Hematopoietic multipotent progenitor cell (in vitro differentiated cells): ENCODE measurements at places on chromosomes 12 and 14.

- no peak for DNase-seq
Measured at GRCh38 chr12:45883187-45883586, 107.2 kb downstream of the SCAF11 start.

DNA sequence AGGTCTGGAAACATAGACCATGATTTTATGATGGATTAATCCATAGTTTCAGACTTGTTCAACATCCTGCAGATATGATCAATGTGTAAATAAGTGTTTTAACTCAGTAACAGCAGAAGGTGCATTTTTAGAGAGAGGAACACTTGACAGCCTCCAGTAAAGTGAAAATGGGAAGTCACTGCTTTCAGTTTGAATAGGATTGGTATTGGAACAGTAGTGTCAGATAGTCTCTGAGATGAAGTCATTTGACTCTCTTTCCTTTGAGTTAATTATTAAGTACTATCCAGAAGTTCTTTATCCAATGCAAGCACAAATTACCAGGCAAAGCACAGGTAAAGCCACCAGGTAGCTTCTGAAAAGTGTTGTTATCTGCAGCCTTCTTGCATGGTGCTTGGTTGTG, 14.5 kb upstream of the NAV3 start:
- no peak for DNase-seq

GRCh38 chr14:31387091-31387490, 33.3 kb downstream of the HEATR5A start:
- DNase-seq, result no peak

DNA sequence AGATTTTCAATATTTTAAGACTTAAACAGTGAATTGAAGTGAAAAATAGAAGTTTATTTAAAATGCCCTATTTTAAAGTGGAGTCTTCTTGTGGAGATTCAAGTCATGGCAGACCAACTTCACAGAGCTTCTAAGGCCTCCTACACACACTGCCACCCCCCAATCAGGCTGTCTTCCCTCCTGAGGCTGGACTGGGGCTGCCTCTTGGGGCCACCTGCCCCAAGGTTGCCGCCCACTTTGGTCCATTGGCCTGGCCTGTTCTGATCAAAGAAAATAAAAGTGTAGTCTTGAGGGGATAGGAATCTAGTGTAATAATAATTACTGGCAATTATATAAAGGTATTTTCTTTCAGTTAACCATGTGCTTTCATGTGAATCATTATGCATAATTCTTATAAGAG, 1.3 kb downstream of the GOLT1B start:
- no peak for DNase-seq

GRCh38 chr12:93870020-93870795, 193.0 kb downstream of the CRADD start:
- DNase-seq, result no peak

DNA sequence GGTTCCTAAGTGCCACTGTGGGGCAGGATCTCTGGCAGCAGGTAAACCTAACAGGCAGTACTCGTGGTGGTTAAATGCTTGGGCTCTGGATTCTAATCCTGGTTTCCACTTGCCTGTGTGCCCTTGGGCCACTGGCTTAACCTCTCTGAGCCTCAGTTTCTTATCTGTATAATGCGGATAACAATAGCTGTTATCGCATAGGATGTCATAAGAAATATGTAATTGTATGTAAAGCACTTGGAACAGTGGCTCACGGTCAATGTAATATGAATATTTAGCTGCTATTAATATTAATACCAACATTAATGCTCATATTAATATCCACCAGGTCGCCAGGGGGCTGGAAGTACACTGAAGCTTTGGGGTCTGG, 16.8 kb downstream of the FOXN4 start:
- DNase-seq, result no peak
